Chondrocyte (in vitro differentiated cells): ENCODE measurements at places on chromosomes 4 and X. TPM values are rescaled to one million over a fixed set of nuclear protein-coding genes. Genes with fewer than 3 reads are reported as not detected.

DNA sequence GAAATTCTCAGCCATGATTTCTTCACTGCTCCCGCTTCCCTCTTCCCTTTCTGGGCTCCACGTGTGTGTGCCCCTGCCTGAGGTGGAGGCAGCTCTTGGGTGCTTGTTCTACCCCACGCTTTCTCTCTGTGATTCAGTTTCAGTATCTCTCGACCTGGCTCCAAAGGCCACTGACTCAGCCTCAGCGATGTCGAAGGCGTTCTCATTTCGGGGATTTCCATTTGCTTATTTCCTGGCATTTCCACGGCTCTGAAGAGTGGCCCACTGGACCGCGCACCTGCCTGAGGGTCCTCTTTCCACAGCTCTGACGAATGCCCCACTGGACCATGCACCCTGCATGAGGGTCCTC lies 52.4 kb downstream of the GAK start:
- DNase-seq: no peak

- no peak for DNase-seq
Measured at GRCh38 chrX:40871385-40872082, 136.2 kb upstream of the MED14 start.

- no peak for DNase-seq
Measured at GRCh38 chrX:34654696-34655490, 2.2 kb downstream of the TMEM47 start.

GRCh38 chr4:8217246-8217511 lies 18.1 kb downstream of the SH3TC1 start:
- no peak for DNase-seq

DNA sequence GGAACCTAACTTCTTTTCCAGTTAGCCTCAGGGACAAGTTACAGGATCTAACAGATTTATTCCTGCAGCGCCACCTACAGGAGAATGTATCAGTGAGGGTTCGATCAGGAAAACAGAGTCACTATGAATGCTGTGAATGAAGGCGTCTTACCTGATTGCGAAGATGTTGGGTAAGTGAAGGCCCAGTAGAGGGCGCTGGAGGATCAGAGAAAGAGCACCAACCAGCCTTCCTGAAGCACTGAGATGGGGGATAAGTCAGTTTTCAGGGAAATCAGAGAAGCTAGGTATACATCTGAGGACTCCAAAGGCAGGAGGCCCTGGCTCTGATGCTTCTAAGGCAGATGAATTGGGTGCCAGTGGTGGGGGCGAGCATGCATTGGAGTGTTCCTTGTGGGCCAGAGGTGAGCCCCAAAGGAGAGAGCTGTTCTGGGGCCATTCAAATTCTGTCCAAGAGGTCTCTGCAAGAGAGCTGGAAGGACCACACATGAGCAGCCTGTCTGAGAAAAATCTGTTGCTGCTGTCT lies 169.9 kb upstream of the AADAT start:
- DNase-seq: no peak

- DNase-seq: no peak
Measured at GRCh38 chr4:145132511-145133098, 34.5 kb downstream of the ABCE1 start.

DNA sequence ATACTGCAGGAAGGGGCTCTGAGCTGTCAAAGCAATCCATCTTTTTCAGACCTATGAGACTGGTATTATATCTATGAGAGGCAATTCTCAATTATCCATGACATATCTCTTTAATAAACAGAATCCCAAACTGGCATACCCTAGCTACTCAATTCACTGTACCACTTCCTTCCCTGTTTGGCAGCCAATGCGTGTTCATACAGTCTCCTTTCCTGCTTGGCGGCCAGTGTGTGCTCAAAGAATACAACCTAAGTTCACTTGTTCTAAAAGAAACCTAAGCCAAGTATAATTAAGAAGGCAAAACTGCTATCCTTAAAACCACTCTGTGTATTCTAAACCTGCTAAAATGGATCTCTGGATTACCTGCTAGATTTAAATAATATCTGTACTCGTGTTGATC lies 38.3 kb downstream of the ARHGEF9 start:
- no peak for DNase-seq

DNA sequence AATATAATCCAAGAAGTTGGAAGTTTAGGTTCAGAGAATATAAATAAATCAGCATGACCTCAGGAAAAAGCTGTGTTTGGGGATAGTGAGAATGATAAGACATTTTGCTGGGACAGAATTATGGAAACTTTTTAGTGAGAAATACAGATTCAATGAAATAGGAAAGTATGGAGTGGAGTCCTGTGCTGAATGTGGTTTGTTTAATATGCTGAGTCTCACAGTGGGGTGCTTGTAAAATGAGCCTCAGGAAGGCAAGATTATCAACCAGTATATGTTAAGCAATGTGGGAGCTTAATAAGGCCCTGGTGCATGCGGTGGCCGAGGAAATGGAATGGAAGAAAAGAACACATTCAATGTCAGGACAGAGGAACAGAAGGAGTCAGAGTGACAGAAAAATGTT lies 1554.7 kb upstream of the TENM3 start:
- no peak for DNase-seq

Gene ERVMER34-1
- total RNA-seq: 1.4 to 1.7 TPM (median 1.5 TPM) in 3 replicates

Gene PPEF2
- total RNA-seq: not detected in 3 replicates

Gene HOPX
- 2.0 to 2.7 TPM in 2 of 3 replicates, not detected in the other for total RNA-seq

Gene PRSS12
- total RNA-seq: 8.9 to 15.3 TPM (median 15.1 TPM) in 3 replicates

Gene FGG
- total RNA-seq: not detected in 3 replicates

Gene ARMCX4
- total RNA-seq: 13.3 to 15.4 TPM (median 15.2 TPM) in 3 replicates

Gene IGSF1
- total RNA-seq: 2.8 to 3.9 TPM (median 3.5 TPM) in 3 replicates

Gene CENPVL1
- total RNA-seq: not detected in 3 replicates

Gene PHKA1
- 5.2 to 8.0 TPM (median 5.3 TPM) in 3 replicates for total RNA-seq
